ENCODE measurements at places on chromosomes 7 and 10.

GRCh38 chr10:60397792-60398191 is 8.1 kb upstream of the ANK3 start:
- DNase-seq: no peak

DNA sequence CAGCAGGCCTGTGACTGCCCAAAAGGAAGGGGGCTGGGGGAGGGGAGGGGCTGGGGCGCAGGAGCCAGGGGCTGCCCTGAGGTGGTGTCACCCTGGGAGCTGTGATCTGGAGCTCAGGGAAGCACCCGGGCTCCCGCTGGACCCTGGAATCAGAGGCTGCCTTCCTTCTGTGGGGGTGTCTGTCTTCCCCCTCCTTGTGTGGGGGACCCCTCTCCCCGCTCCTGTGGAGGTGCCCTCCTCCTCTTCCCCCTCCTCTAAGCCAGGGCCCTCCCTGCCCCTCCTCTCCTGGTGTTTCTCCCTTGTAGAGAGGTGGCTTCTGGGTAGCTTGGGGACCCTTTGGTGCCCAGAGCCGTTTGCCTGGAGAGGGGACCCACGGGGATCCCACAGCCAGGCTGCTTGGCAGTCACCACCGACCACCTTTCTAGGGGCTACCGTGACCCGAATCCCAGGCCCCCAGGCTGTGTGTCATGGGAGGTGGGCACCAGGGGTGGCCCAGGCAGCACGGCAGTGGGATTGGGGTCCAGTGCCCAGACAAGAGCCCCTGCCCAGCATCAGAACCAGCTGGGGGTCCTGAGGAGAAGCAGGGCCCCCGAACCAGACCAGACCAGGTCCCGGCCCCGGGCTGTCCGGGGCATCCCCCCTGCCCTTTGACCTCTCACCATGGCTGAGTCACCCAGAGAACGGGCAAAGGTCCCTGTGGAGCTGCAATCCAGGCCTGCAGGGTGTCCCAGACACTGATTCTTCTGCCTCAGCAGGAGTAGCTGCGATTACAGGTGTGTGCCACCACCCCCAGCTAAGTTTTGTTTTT is 741 bp downstream of the PRAP1 start:
- DNase-seq: no peak

DNA sequence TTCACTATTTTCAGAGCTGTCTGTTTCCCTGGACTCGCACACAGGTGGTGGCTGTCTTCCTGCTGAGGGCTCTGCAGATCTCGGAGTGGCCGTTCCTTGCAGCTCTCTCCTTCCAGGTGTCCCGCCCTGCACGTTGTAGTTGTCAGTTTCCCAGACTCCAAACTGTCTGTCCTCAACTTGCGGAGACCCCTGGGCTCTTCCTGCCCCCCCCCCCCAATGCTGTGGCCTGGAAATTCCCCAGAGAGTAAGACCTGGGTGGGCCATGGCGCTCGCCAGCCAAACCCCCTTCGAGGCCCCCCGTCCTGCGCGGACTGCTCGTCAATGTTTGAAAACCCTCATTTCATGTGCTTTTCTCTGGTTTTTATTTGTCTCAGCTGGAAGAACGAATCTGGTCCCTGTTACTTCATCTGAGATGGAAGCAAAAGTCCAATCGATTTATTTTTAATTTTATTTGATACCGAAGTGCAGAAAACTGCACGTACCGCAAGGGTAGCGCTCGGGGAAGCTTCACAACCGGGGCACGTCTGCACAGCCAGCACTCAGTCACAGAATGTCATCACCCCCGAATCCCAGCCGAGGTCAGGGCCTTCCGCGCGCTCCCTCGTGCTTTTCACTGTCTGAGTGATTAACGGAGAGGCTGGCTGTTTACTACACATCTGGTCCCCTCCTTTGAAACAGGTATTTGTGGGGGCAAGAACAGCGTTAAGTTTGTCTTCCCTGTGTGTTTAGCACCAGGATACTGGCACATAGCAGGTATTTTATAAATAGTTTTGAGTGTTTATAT is 46.4 kb upstream of the NKX6-2 start:
- no peak for DNase-seq

- DNase-seq: no peak
These were observed 19.6 kb upstream of the ADAM12 start for GRCh38 chr10:126407831-126408230.

GRCh38 chr7:124566583-124566982 is 199.0 kb downstream of the GPR37 start:
- no peak for DNase-seq

GRCh38 chr7:8157296-8157695 is 104.7 kb downstream of the ICA1 start:
- DNase-seq: no peak

DNA sequence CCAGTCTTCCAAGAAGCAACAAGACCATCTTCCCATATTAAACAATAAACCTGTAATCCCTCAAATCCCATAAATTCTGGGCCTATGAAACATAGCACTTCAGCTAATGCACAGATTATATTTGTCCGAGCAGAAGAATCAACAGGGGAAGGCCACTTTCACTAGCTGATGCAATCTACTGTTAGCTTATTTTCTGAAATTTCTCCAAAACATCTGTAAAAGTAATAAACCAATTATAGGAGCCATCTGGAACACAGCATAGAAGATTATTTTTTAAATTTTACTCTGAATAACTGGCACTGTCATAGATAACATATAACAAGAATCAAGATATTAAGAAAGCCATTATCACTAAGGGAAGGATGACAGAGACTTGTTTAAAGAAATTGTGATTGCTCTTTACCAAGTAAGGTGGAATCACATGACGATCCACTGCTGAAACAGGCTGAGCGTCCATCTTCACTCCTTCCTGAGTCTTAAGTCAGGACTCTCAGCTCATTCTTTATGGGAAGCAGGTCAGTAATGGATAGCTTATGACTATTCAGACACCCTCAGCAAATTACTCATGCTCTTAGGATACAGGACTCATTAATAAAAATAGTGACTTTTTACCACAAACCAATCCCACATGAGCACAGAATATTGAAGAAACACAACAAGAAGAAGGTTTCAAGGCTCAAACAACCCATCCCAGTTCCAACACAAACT is 719.5 kb downstream of the XPNPEP1 start:
- DNase-seq: no peak

DNA sequence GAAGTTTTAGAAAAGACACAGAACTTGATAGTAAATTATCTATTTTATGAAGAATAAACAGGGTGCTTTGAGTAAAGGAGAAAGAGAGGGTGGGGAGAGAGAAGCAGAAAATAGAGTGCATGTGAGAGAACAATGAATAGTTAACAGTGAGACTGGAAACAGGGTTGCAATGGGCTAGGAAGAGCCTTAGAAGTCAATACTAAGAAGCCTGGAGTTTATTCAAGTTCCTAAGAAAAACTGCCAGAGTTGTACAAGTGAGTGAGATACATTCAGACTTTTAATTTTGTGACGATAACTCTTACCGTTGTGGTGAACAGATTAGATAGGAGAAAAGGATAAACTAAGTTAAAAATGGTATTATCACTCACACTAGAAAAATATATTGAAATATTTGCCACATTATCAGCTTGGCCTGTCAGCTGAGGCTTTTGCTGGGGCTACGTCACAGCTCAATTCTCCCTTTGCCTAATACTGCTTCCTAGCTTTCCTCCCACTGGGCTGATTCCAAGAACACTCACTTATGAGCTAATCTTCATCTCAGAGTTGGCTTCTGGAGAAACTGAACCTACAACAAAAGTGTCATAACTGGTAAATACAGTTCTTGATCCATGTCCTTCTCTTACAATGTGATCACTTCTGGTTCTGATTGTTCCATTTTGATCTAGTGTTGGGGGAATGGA is 92.7 kb downstream of the SEMA3D start:
- no peak for DNase-seq

GRCh38 chr10:121741248-121741792 is 143.1 kb upstream of the FGFR2 start:
- DNase-seq: no peak

GRCh38 chr10:15313843-15314242 is 57.2 kb downstream of the FAM171A1 start:
- no peak for DNase-seq

DNA sequence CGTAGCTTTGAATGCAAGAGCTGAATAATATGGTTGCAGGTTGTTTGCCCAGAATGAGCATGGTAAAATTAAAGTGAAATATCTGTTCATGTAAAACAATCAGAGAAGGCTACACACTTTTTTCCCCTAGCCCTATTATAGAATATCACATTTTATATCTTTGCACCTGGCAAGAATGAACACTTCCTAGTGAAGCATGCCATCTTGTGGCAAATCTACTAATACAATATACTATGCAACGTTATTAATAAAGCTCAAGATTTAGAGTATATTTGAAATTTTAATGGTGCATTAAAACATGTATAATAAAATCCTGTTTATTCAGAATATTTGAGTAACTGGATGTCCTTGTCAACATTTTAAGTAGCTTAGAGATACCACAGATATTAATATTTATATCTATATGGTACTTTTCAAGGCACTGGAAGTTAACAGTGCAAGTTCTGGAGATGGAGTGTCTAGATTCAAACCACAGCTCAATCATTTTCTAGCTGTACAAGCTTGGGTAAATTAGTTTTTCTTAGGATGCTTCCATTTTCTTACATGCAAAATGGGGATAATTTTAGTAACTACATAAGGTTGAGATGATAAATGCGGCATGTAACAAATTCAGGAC is 643.1 kb upstream of the SEMA3D start:
- DNase-seq: no peak

- DNase-seq: no peak
These were observed 7.9 kb upstream of the MYL7 start for GRCh38 chr7:44148961-44149536.

- DNase-seq: no peak
These were observed 594 bp downstream of the CNNM1 start for GRCh38 chr10:99329554-99330346.

All from stimulated activated CD8-positive, alpha-beta memory T cell treated with anti-CD3 and anti-CD28 coated beads, Interleukin-7, amount 100 ng/mL, for 48 hours (primary cell).